Neural progenitor cell (in vitro differentiated cells): ENCODE measurements at places on chromosomes 4 and X. TPM values are rescaled to one million over a fixed set of nuclear protein-coding genes. Genes with fewer than 3 reads are reported as not detected.

Gene GSX2
- 0.59 TPM in 1 of 2 replicates, not detected in the other for total RNA-seq

Gene L1CAM
- 0.49 and 1.7 TPM in 2 replicates for total RNA-seq

Gene MAGEA12
- total RNA-seq: not detected in 2 replicates

- no peak for DNase-seq
Observed at GRCh38 chr4:164906368-164906767, 29.4 kb downstream of the APELA start.

GRCh38 chr4:9847968-9848748 lies 66.7 kb downstream of the DRD5 start:
- DNase-seq: no peak

- DNase-seq: no peak
Observed at GRCh38 chrX:96183843-96184242, 500.8 kb upstream of the DIAPH2 start.

- peak; percentile 8 for DNase-seq
Observed at GRCh38 chr4:107548211-107548905, 171.7 kb downstream of the PAPSS1 start.

GRCh38 chr4:123259676-123260646 lies 136.6 kb upstream of the SPRY1 start:
- DNase-seq: peak; percentile 23
